Renal pelvis (tissue), 12 donors: ENCODE measurements at places on chromosomes 11 and 22. TPM values are rescaled to one million over a fixed set of nuclear protein-coding genes. Genes with fewer than 3 reads are reported as not detected.

- no peak for DNase-seq
Measured at GRCh38 chr22:41469218-41469851, 418 bp downstream of the ACO2 start.

The TMA7B gene
- not detected for polyA plus RNA-seq

DNA sequence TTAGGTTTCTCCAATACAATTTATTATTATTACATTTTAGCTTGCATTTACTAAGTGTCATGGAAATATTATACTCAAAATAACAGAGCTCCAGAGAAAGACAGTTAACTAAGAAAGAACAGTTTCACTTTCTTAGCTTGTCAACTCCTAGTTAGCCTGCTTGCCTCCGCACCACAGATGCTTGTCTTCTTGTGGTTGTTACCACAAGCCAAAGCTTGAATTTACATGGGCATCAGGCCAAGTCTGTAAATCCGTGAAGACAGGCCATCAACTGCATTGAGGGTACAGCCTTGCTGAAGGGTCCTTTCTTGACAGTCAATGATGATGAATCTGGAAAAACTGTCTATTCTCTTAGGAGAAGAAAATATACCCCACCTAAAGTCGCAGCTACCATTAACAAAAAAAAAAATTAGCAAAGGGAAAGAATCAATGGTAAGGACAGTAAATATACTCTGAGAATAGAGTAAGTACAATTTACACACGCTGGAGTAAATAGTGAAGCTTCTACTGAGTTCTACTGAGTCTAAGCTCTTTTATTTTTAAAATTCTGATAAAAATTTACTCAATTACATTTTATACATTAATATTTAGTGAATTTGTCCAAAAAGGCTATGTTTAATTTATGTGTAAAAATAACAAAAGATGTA lies 15.6 kb upstream of the DENND5A start:
- DNase-seq, result no peak

DNA sequence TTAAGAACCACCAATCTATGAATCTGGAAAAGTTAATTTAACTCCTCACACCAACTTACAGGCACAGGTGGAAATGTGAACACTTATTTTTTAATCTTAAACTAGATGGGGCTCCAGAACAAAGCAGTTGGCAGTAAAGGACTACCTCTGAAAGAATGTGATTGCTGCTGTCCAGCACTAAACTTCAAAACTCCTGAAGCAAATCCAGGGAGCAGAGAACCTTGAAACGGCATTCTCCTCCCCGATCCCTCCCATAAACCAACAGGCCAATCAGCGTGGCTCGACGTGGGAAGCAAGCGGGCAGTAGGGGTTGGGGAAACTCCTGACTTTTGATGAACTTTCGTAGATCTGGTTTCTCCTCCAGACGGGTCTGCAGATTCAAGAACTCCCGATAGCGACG lies 5.0 kb downstream of the SNX19 start:
- DNase-seq, result no peak

DNA sequence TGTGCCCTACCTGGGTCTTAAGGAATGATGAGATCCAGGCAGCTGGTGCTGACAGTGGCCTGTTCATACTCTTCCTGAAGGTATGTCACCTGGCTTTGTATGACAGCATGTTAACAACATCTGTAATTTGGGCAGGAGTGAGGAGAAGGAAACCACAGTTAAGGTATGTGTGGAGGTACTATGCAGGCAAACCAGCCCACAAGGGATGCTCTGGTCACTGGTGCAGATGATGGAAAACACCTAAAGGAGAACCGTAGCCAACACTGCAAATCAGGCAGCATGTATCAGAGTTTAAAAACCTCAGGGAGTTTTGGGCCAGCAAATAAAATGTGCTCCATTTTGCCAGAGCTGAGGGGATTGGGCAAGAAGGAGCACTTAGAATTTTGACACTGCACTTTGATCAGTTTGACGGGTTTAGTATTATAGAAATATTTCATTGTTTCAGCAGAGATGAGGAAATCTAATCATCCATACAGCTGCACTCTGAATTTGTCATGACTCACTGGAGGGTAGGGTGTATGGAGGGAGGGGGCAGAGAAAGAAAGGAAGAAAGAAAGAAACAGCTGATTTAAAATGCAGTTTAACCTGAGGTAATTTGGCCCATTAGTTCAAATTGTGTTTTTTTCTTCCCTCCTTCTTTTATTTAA lies 260.9 kb downstream of the KIRREL3 start:
- DNase-seq, result no peak
